Endodermal cell (in vitro differentiated cells): ENCODE measurements at places on chromosomes 3 and 15. TPM values are rescaled to one million over a fixed set of nuclear protein-coding genes. Genes with fewer than 3 reads are reported as not detected.

- no peaks in the 10 kb centered on the region for H3K36me3 ChIP-seq
Measured at GRCh38 chr3:25007974-25008658, 419.9 kb upstream of the RARB start.

- no peaks in the 10 kb centered on the region for H3K36me3 ChIP-seq
- DNase-seq = no peak
- peaks cover 3% of the 10 kb centered on the region for H3K4me1 ChIP-seq
- H3K27me3 ChIP-seq = no peaks in the 10 kb centered on the region
- H3K27ac ChIP-seq = no peak overlapping the region
Measured at GRCh38 chr3:64871834-64872249, 184.0 kb upstream of the ADAMTS9 start.

- H3K27me3 ChIP-seq = no peaks in the 10 kb centered on the region
- peaks cover 8% of the 10 kb centered on the region for H3K4me1 ChIP-seq
- H3K27ac ChIP-seq = no peak overlapping the region
- H3K4me3 ChIP-seq = no peak overlapping the region
Measured at GRCh38 chr3:4546346-4547178, 53.4 kb downstream of the ITPR1 start.

DNA sequence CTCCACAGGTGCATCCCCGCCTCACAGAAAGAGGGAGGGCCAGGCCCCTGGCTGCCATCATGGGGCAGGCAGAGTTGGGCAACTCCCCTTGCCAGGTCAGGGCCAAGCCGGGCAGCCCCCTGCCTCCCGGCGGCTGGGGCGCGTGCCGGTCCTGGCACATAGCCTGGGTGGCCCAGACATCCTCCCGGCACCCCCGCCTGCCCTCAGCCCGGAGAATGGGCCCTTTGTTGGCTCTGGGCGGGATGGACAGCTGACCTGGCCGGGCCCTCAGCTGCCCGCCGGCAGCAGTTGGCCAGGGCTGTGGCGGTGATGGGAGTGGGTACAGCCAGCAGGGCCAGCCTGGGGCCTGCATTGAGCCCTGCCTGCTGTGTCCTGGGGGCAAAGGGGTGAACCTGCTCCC, 16.5 kb downstream of the PLXNA1 start:
- H3K4me3 ChIP-seq = no peak overlapping the region

- no peak for DNase-seq
- H3K27ac ChIP-seq = no peak overlapping the region
- H3K4me3 ChIP-seq = no peak overlapping the region
- H3K4me1 ChIP-seq = no peaks in the 10 kb centered on the region
Measured at GRCh38 chr15:95416576-95416975, 913.9 kb upstream of the NR2F2 start.

GRCh38 chr3:112560721-112561483, 860 bp downstream of the ATG3 start:
- peaks cover 7% of the 10 kb centered on the region for H3K36me3 ChIP-seq
- no peaks in the 10 kb centered on the region for H3K27me3 ChIP-seq
- peak overlapping the region; percentile 96 for H3K27ac ChIP-seq

DNA sequence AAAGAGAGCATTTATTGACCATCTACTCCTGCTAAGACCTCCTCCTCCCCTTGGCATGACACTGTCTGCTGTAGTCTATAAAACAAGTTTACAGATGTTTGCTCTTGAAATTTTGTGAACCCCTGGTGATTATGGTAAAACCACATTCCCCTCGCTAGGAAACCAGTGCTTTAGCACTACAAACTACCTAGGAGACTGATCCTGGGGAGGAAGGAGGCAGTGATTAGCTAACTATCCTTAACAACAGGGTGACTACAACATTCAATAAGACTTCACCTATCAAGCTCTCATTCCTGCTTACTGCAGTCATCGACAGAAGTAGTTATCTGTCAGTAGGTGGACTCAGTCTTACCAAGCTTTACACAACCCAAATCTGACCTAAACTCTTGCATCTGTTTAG, 371.3 kb downstream of the TUSC7 start:
- peak; percentile 46 for DNase-seq
- no peaks in the 10 kb centered on the region for H3K27me3 ChIP-seq
- peaks cover 8% of the 10 kb centered on the region for H3K4me1 ChIP-seq
- no peak overlapping the region for H3K4me3 ChIP-seq

GRCh38 chr15:82854554-82854953, 45.1 kb downstream of the WHAMM start:
- DNase-seq = no peak
- no peak overlapping the region for H3K4me3 ChIP-seq
- no peaks in the 10 kb centered on the region for H3K27me3 ChIP-seq

DNA sequence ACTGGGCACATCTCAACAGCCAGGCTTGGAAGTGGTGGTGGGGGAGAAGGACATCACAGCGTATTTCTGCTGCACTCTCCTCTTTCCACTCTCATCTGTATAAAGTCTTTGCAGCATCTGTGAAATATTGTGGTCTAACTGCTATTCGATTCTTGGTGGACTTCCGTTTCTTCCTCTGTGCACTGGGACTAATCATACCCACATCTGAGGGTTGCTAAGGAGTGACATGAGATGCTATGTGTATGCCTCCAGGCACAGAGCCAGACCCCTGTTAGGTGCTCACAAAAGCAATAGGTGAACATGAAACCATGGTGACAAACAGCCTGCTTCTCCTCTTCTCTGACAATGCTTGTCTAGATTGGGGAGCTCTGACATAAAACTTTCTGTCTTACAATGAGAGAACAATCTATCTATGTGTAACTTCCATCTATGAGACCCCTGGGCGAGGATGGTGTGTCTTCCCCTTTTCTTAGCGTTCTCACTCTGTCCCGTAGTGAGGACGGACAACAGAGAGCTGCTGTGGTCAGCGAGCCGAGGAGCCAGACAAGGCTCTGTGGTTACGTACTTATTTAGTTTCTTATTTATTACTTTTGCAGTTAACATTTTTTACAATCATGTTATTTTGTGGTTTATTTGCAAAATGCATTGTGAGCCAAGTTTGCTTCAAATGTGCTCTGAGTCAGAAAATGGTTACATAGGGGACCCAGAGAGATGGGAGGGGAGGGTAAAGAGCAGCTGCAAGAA, 196.7 kb upstream of the TPRG1 start:
- no peaks in the 10 kb centered on the region for H3K36me3 ChIP-seq
- DNase-seq = no peak
- no peak overlapping the region for H3K4me3 ChIP-seq
- no peak overlapping the region for H3K27ac ChIP-seq

DNA sequence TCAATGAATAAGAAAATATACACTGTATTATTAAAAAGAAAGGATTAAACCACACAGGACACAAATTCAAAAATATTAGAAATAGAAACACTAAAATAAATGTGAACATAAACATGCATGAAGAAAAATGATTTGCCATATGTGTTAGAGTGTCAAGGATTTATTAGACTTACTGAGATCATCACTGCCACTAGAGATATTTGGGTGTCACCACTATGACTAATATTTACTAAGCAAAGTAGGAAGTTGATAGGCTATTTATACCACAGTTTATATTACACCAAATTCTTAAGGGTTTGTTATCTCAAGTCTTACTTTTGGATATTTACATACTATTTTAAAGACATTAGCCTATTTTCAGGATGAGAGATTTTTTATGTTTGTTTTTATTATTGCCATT, 575.0 kb upstream of the SGO1 start:
- no peaks in the 10 kb centered on the region for H3K4me1 ChIP-seq
- no peaks in the 10 kb centered on the region for H3K27me3 ChIP-seq
- no peak overlapping the region for H3K27ac ChIP-seq

DNA sequence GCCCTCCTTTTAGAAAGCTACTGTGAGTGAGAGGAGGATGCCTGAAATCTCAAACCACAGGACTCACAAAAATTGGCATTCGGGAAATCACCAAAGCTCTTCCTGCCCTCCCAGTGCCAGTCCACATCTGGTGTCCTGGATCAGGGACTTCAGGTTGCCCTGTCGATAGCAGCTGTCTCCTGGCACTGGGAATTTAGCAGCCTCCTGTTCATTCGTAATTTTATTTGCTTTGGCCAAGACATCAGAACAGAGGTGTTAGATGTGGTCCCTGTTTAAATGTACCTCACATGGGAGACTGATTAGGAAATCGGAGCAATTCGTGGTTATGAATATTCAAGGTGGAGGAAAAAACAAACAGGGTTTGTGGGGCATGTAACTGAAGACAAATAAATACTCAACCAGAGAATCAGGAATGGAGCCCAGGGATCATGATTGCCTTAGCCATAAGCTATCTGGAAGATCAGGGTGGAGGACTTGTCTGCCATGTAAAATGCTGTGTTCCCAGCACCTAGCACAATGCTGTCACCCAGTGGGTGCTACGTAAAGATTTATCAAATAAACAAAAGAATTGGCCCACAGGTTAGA, 265.2 kb upstream of the PROK2 start:
- no peaks in the 10 kb centered on the region for H3K27me3 ChIP-seq
- no peaks in the 10 kb centered on the region for H3K36me3 ChIP-seq
- peaks cover 8% of the 10 kb centered on the region for H3K4me1 ChIP-seq
- DNase-seq = no peak
- H3K27ac ChIP-seq = no peak overlapping the region

DNA sequence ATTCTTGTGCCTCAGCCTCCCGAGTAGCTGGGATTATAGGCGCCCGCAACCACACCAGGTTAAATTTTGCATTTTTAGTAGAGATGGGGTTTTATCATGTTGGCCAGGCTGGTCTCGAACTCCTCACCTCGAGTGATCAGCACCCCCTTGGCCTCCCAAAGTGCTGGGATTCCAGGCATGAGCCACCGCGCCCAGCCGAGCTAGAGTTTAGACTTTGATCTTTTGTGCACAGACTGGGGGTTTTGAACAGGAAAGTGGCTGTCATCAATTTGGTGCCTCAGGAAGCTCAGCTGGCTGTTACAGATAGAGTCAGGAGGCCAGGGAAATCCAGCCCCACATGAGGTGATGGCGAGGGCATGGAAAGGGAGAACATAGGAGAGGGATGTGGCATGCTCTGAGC, 19.3 kb upstream of the IREB2 start:
- no peaks in the 10 kb centered on the region for H3K27me3 ChIP-seq
- H3K36me3 ChIP-seq = no peaks in the 10 kb centered on the region
- H3K4me3 ChIP-seq = no peak overlapping the region
- peaks cover 5% of the 10 kb centered on the region for H3K4me1 ChIP-seq
- no peak overlapping the region for H3K27ac ChIP-seq
- DNase-seq = no peak

DNA sequence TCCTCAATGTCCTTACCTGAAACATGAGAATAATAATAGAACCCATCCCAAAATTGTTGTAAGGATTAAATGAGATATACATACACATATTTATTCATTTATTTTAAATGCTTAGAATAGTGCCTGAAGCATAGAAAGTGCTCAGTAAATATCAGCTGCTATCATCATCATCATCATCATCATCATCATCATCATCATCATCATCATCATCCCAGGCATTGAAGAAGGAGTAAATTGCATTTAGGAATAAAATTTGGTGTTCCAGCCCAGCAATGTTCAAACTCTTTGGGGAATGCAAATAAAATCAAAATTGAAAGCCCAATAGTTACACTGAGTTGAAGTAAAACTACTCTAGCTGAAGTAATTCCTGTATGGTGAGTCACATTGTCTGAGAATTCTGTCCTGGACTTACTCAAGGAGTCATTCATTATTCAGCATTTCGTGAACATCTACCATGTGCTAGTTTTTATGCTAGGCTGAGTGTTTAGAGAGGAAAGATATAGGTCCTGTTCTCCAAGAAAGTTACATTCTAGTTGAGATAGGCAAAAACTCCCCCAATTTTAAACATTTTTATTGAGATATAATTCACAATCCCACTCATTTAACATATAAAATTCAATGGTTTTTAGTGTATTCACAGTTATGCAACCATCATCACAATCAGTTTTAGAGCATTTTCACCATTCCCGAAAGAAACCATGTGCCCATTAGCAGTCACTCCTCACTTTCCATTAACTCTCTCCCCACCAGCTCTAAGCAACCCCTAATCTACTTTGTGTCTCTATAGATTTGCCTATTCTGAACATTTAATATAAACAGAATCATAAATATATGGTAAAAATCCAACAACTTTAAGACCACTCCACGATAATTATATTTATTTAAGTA, 107.2 kb downstream of the FRMD5 start:
- no peak overlapping the region for H3K4me3 ChIP-seq
- no peaks in the 10 kb centered on the region for H3K4me1 ChIP-seq
- no peak for DNase-seq

- no peak for DNase-seq
- H3K27ac ChIP-seq = no peak overlapping the region
- H3K27me3 ChIP-seq = no peaks in the 10 kb centered on the region
- no peaks in the 10 kb centered on the region for H3K36me3 ChIP-seq
- no peak overlapping the region for H3K4me3 ChIP-seq
Measured at GRCh38 chr3:108218811-108219210, 3.4 kb downstream of the IFT57 start.

FBN1 gene
- 5.4 and 5.9 TPM in 2 replicates for total RNA-seq

MEGF11 gene
- 1.2 to 1.5 TPM (median 1.3 TPM) in 3 replicates for total RNA-seq

TMEM89 gene
- total RNA-seq = not detected in 3 replicates

CCR4 gene
- total RNA-seq = not detected in 2 replicates

GOLGA8T gene
- 0.20 TPM in 1 of 2 replicates, not detected in the other for total RNA-seq

ADGRG7 gene
- total RNA-seq = 0.63 and 0.70 TPM in 2 replicates

CATSPER2 gene
- total RNA-seq = 0.76 to 1.8 TPM (median 1.2 TPM) in 3 replicates

PP2D1 gene
- total RNA-seq = not detected in 2 replicates
